ENCODE measurements at places on chromosomes 5 and 9.

DNA sequence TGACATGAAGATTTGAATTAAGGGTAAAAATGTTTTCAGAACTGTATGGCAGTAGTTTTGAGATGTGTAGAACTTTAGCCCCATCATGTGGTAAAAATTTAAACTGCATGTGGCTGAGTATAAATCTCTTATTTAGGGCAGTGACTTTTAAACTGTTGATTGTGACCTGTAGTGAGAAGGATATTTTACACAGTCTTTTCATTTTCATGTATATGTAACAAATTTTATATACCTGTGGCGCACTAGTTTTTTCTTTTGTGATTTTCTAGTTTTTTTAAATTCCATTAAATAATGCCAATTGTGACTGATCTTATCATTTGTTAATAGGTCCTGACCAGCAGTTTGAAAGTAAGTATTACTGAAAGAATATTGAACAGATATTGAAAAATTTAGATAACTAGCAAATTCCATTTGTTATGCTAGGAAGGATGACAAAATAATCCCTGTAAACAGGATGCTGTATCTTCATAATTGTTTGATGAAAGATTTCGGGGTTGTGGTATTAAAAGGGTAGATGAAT lies 47.2 kb downstream of the GPBP1 start:
- peak; percentile 44 for DNase-seq

- no peak for DNase-seq
Measured at GRCh38 chr5:167294882-167295680, 996.4 kb upstream of the WWC1 start.

DNA sequence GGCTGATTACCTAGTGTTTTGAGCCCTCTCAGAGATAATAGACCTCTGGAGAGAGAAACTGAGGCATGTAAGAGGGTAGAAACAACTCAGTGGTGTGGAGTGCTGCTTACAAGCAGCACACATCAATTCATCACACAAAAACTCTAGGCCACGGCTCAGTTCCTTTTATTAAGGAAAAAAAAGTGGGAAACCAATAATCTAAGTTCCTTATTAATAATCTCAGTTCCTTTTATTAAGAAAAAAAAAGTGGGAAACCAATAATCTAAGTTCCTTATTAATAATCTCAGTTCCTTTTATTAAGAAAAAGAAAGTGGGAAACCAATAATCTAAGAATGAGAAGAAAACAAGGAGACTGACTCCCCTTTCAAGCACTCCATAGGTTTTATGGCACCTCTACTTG lies 28.0 kb downstream of the TXNDC8 start:
- DNase-seq, result no peak

DNA sequence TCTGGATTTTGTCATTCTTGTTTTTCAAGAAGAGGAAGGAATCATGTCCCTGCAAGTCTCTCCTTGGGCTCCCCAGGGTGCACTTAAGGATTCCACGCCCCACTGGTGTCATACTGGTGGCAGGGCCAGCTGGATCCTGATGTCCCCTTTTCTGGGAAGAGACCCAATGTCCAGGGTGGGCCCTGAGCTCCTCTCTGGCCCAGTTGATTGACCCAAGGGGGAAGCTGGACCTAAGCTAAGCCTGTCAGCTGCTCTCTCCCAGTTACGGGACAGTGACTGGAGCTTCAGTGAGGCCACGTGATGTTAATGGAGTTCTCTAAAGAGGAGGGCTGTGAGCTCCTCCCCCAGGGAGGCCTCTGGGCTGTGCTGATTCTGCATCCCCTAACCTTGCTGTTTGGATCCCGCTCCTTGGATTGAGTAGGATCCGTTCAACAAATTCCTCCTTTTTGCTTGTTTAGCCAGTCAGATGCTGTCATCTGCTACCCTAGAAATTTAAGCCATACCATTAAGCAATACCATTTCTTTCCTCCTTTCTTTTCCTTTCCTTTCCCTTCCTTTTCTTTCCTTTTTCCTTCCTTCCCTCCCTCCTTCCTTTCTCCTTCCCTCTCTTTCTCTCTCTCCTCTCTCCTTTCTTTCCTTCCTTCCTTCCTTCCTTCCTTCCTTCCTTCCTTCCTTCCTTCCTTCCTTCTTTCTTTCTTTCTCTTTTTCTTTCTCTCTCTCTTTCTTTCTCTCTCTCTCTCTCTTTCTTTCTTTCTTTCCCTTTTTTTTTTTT lies 17.2 kb downstream of the NKX2-5 start:
- DNase-seq, result no peak

DNA sequence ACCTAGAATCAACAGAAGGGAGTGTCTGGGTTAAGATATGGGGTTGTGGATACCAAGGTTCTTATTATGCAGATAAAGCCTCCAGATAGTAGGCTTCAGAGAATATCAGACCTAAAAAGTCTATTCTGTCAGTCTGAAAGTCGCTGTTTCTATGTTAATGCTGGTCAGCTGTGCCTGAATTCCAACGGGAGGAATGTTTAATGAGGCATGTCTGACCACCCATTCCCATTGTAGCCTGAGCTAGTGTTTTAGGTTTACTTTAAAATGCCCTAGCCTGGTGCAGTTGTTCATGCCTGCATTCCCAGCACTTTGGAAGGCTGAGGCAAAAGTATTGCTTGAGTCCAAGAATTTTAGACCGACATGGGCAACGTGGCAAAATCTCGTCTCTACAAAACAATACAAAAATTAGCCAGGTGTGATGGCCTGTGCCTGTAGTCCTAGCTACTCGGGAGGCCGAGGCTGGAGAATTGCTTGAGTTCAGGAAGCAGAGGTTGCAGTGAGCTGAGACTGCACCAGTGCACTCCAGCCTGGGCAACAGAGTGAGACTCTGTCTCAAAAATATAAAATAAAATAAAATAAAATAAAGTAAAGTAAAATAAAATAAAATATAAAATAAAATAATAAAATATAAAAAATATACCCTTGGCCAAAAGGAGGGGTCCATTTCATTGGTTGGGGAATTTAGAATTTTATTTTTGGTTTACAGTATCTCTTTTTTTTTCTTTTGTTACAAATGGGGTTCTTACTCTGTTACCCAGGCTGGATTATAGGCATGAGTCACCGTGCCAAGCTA lies 7.8 kb upstream of the SOX30 start:
- DNase-seq, result no peak

DNA sequence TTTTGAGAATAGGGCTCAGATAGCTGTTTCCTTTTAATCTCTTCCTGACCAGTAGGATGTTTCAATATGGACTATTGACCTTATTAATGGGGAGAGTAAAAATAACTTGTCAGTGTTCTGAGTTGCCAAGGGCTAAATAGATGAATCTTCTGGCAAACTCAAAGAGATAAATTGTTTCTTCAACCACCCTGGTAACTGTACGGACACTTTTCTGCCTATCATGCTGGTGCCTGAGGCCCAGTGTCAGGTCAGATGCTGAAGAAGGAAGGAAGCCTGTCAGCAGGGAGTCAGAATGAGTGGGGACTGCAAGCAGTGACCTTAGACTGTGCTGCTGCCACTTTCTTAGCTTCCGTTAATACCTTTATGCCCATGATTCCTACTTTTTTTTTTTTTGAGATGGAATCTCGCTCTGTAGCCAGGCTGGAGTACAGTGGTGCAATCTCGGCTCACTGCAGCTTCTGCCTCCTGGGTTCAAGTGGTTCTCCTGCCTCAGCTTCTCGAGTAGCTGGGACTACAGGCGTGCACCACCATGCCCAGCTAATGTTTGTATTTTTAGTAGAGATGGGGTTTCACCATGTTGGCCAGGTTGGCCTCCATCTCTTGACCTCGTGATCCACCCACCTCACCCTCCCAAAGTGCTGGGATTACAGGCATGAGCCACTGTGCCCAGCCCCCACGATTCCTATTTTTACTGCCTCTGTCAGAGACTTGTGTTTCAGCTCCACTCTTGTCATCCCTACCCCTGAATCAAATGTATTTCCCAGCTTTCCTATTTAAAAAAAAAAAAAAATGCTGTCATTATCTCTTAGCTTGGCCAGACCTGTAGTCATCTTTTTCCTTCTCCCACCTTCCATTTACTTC lies 33.7 kb downstream of the TGFBR1 start:
- no peak for DNase-seq

- DNase-seq, result no peak
Measured at GRCh38 chr9:79524266-79524665, 47.5 kb upstream of the TLE4 start.

- no peak for DNase-seq
Measured at GRCh38 chr9:20014168-20014567, 225.3 kb upstream of the SLC24A2 start.

GRCh38 chr9:129478961-129479630 lies 141.8 kb downstream of the C9orf50 start:
- DNase-seq, result no peak

DNA sequence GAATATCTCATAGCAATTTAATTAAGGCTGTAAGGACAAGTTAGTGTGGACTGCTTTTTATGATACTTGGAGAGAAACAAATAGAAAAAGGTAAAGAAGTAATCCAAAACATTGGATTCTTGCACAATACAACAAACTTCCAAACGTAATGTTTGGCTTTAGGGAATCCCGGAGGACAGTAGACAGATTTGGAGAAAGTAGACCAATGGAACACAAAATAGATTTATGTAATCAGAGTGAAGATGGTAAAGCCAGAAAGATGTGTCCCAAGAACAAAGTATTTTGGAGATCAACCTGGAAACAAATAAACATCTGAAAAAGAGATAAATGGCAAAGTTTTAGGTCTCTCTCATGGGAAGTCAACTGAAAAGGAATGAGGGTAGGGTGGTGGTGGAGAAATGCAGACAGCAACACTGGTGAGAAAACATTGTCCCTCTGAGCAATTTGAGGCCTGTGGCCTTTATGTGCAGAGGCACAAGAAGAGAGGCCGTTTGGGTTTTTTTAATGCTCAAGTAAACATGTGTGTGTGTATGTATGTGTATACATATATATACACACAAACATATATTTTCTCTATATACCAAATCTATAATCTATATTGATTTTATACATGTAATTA lies 620.6 kb downstream of the PDE4D start:
- DNase-seq, result no peak

- DNase-seq, result no peak
Measured at GRCh38 chr9:108180541-108180940, 675.2 kb downstream of the ACTL7B start.

DNA sequence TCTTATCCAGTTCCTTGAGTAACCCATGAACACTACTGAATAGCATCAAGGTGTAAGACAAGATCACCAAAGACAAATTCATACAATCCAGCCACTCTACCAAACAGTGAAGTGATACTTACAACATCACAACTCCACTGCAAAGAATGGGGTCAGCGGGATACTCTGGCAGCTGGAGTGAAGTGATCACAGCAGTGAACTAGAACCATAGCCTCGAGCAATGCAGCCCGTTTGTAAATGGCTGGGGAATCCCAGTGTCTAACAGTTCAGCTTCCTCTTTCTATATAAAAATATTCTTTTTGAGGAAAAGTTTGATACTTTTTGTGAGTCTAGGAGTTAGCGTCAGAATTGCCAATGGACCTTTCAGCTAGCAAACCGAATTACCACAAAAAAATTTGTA lies 515.2 kb downstream of the ZNF608 start:
- no peak for DNase-seq

- DNase-seq, result no peak
Measured at GRCh38 chr9:20087481-20087880, 298.6 kb upstream of the SLC24A2 start.

GRCh38 chr5:60436518-60436917 lies 263.4 kb downstream of the DEPDC1B start:
- no peak for DNase-seq

GRCh38 chr5:143118222-143118621 lies 285.3 kb downstream of the NR3C1 start:
- no peak for DNase-seq

DNA sequence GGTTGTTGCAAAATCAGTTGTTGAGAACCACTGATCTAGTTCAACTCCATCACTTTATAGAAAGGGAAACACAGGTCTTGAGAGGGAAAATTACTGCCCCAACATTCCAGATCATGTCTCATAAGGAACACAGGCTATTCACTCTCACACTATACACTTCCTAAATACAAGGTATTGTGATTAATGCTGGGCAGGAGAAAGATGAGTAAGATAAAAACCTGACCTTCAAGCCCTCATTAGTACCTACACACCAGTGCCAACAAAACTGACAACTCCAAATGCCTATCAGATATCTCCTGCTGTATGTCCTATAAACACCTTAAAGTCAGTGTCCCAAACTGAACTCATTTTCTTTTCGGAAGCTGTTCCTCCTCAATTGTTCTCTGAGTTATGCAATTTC lies 8.2 kb downstream of the GNE start:
- DNase-seq, result no peak

GRCh38 chr5:80798166-80798565 lies 143.4 kb upstream of the DHFR start:
- no peak for DNase-seq

DNA sequence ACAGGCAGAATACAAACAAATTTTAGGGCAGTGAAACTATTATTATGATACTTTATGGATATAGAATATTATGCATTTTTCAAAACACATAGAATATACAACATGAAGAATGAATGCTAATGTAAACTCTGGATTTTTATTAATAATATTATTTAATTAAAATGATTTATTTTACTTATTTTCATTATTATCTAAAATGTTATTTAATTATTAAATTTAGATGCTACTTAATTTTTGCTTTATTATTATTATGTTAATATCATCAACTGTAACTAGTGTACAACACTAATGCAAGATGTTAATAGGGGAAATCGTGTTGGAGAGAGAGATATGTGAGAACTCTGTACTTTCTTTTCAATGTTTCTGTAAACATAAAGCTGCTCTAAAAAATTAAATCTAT lies 39.3 kb upstream of the TENT4A start:
- DNase-seq, result no peak

DNA sequence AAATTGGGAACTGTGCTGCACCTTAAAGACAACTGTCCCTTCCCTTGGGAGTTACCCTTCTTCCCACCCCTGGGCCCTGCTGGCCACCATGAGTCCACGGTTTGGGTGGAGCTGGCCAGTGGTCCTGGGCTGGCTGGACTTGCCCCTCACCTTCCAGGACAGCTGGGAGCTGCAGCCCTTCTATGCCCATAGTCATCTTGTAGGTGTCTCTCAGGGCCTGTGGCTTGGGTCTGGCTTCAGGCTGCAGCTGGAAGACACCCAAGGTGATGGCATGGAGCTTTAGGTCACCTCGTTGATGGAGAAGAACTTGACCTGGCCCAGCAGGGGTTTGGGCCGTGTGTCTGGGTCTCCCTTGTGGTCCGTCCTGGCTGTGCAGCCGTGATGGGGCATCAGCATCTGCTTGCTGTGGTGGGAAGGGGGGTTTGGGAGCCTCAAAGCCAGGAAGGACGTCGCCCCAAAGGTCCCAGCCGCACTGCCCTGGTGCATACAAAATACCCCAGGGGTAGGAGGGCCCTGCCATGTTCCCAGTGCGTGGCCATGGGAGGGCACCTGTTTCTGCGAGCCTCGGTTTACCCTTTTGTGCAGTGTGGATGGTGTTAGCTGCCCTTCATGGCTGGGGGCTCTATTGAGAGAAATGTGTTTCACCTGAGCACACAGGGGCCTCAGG lies 8.9 kb downstream of the WNK2 start:
- DNase-seq, result no peak

All from hippocampal formation (tissue), 2 donors.